ENCODE measurements at places on chromosomes 7 and 10.

- no peak for DNase-seq
These were observed at the start of gene DMBT1 for GRCh38 chr10:122560279-122560804. Gene DMBT1 (plus strand): TSS chr10:122560754. CDS start chr10:122560771, 17 bp downstream.

GRCh38 chr10:98292971-98293370, 25.0 kb upstream of the LOXL4 start:
- DNase-seq = no peak

GRCh38 chr10:97399843-97400545, 1.1 kb downstream of the RRP12 start:
- DNase-seq = no peak

DNA sequence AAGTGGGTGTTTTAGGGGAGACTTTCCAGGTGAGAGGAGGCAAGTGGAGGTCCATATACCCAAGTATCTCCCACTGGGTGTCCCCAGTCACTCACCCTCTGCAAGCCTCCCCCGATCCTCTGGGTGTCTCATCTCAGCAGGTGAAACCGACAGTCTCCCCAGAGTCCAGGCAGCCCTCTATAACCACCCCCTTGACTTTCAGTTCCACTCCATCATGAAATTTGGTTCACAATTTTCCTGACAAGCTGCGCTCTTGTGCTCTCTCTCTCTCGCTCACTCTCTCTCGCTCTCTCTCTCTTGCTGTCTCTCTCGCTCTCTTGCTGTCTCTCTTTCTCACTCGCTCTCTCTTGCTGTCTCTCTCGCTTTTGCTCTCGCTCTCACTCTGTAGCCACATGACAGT, 8.1 kb upstream of the RABGEF1 start:
- DNase-seq = no peak

DNA sequence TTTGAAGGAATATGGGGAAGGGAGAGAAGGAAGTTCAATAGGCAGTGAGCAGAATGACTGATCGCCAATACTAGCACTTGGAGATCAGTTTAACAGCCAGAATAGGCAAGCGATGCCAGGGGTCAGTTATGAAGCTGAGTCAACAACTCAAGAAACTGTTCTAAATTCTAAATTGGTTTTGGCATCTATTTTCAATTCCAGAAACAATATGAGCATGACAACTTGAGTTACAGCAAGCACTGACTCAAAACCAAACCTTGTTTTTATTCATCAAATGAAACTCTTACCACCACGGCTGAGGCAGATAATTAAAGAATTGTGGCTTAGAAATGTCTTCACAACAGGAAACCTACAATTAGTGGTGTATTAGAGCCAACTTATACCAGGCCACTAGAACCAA, 180.5 kb upstream of the ASAH2 start:
- DNase-seq = no peak

DNA sequence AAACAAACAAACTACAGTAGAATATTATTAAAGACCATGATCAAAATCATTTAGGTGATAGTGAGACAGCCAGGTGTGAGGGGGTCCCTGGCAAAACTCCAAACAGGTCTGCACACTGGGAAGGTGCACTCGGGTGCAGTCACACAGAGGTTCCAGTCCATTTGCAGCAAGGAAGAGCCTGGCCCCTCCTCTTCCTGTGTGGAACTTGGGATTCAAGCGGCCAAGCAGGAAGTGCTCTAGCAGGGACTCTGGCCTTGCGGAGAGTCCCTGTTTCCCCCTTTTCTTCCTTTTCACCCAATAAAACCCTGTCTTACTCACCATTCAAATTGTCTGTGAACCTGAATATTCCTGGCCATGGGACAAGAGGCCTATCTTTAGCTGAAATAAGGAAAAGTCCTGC, 181.8 kb downstream of the LRRTM3 start:
- no peak for DNase-seq

GRCh38 chr7:17371671-17372524, 73.4 kb downstream of the AHR start:
- DNase-seq = no peak

DNA sequence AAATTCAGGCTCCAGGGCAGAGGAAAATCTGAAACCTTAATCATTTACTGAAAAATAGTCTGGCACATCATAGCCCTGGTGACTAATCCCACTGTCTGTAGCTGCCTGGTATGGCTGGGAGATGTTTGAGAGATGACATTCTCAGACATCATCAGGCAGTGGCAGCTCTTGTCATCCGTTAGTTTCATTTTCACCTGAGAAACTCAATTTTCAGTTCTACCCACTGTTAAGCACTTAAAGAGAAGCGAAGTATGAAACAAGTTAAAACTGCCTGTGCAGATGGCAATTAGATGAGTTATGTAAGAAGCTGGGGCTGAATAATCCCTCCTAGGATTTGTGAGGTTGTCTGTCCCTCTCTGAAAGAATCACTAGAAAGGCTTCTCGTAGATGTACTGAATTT, 150.2 kb downstream of the NSUN6 start:
- no peak for DNase-seq

DNA sequence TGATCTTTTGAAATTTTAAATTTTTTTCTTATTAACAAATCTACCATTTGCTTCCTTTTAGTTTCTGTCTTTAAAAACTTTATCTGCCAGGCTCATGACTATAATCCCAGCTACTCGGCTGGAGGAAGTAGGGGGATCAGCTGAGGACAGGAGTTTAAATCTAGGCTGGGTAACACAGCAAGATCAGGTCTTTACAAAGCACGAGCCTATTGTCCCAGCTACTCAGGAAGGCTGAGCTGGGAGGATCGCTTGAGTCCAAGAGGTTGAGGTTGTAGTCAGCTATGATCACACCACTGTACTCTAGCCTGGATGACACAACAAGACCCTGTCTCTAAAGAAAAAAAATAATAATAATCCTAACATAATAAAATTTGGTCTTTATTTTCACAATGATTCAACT, 17.5 kb downstream of the DPY19L1 start:
- no peak for DNase-seq

- DNase-seq = no peak
These were observed 261.2 kb downstream of the PPP1R3A start for GRCh38 chr7:113657603-113658002.

DNA sequence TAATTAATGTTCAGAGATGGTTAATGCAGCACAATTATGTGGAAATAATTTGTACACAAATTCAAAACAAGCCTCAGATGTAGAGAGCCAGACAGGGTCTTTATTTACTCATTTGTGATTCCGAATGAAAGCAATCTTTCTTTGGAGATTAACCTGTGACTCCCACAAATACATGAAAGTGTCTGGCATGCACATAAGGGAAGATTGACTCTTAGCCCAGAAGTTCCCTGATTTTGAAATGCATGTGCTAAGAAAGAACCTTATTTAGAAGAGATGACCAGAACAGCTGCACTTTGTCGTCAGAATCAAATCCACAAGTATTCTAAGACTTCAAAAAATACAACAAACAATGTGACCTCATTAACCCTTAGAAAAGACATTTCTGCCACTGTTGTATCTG, 45.1 kb downstream of the RNLS start:
- DNase-seq = no peak

- DNase-seq = no peak
These were observed 62.3 kb upstream of the DGKI start for GRCh38 chr7:137909042-137909441.

DNA sequence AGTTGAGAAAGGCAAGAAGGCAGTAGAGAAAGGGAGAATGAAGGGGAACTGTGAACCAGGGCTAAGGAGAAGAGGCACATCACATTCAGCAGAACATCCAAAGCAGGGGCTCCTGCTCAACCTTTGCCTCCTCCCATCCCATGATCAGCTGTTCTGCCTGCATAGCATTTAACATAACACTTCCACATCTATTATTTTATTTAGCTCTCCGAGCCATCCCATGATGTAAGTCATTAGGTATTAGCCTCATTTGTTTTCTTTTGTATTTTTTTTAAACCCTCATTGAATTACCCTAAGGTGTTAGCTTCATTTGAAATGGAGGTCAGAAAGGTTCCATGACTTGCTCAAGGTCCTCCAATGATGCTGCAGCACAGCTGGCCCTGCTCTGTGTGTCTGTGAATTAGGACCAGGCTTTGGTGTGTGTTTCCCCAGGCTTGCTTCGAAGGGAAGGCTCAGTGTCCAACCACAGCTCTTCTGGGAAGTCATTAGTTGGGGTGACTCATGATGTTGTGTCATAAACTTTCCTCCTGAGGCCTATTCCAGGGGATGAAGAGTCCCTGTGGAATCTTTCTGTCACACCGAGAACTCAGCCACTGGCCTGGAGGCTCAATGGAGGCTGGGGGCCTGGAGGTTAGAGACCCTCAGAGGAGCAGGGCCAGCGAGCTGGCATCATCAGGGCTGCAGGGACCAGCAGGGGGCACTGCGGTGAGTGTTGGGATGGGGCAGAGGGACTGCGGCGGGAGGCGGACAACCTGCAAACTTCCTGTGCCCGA, 16.5 kb downstream of the NPFFR1 start:
- no peak for DNase-seq

Measured in stimulated activated CD4-positive, alpha-beta T cell treated with anti-CD3 and anti-CD28 coated beads, Interleukin-1b, Interleukin-23, amount 100 ng/mL, for 1 hour (primary cell).